ENCODE measurements at places on chromosomes 1 and 21. TPM values are rescaled to one million over a fixed set of nuclear protein-coding genes. Genes with fewer than 3 reads are reported as not detected.

GRCh38 chr1:26530895-26531598 lies 1.5 kb downstream of the RPS6KA1 start:
- no peaks in the 10 kb centered on the region for H3K36me3 ChIP-seq
- no peak for DNase-seq
- no peak overlapping the region for H3K4me3 ChIP-seq
- H3K4me1 ChIP-seq: peaks cover 37% of the 10 kb centered on the region
- no peaks in the 10 kb centered on the region for H3K27me3 ChIP-seq

Gene SH2D2A
- 44.8 TPM for polyA plus RNA-seq

- peaks cover 42% of the 10 kb centered on the region for H3K4me1 ChIP-seq
- no peak overlapping the region for H3K4me3 ChIP-seq
- no peaks in the 10 kb centered on the region for H3K27me3 ChIP-seq
- DNase-seq: peak; percentile 54
Measured at GRCh38 chr1:94351481-94351880, 66.7 kb upstream of the ABCD3 start.

Gene PITHD1
- 89.1 TPM for polyA plus RNA-seq

DNA sequence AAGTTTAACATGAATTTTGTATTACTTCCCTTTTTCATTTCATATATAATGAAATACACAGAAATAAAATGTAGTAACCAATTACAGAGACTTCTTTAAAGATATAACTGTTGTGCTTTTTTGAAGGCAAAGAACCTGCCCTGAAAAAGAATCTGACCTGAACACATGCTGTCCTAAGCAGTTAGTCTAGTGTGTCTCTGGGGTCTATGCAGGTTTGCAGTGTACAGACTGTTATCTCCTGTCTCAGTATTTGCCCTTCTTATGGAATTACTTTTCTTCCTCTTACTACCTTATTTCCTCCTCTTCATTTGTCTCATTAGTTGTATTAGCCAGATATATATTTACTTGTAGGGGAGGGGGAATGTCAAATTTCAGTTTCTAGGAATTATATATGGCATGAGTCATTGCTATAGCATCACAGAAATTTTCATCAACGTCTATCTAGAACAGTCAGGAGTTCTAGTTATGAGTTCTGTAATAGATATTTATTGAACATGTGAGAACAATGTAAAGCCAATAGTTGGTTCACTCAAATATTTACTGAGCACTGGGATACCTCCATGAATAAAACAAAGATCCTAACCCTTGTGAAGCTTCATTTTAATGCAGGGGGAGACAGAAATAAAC lies 28.4 kb upstream of the PLEKHO1 start:
- DNase-seq: no peak
- no peaks in the 10 kb centered on the region for H3K4me1 ChIP-seq
- no peaks in the 10 kb centered on the region for H3K36me3 ChIP-seq
- no peak overlapping the region for H3K27ac ChIP-seq
- no peaks in the 10 kb centered on the region for H3K27me3 ChIP-seq

Data from thymus (tissue), 14 donors.